CD4-positive, alpha-beta T cell treated with Interleukin-15 for 1 hour (primary cell): ENCODE measurements at places on chromosomes 6 and 20.

- no peak for DNase-seq
Measured at GRCh38 chr6:99739526-99739925, 132.9 kb downstream of the PRDM13 start.

- no peak for DNase-seq
Measured at GRCh38 chr6:514396-514978, 122.9 kb downstream of the IRF4 start.

DNA sequence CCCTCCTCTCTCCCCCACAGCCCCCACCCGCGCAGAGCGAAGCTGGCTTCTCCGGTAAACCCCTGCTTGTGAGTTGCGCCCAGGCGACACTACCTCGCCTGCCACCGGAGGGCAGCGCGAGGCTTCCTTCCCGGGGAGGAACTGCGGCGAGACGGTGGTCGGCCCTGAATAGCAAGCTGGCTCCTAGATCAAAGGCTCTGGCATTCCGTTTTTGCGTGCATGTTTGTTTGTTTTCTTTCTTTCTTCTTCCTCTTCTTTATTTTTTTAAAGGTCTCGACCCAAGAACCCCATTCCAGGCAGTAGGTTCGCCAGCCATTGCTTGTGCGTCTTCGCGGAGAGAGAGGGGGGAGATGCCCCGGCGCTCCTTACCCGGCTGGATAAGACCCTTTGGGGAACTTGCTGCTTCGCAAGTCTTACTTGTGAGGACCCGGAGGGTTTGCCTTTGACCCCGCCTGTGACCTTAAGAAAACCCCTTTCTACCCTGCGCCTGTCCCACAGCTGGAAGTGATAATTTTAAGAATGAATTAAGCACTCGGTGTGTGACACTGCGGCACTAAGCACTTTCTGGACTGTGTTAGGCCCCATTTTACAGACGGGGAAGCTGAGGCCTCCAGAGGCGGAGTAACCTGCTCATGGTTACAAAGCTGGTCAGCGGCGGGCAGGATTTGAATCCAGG, 92.7 kb upstream of the SIRPA start:
- DNase-seq = peak; percentile 68

- DNase-seq = no peak
Measured at GRCh38 chr20:62159839-62160238, 16.3 kb downstream of the SS18L1 start.

- DNase-seq = no peak
Measured at GRCh38 chr20:56445540-56445939, 22.9 kb upstream of the RTF2 start.

GRCh38 chr6:39055661-39056060, 7.1 kb downstream of the GLP1R start:
- no peak for DNase-seq

DNA sequence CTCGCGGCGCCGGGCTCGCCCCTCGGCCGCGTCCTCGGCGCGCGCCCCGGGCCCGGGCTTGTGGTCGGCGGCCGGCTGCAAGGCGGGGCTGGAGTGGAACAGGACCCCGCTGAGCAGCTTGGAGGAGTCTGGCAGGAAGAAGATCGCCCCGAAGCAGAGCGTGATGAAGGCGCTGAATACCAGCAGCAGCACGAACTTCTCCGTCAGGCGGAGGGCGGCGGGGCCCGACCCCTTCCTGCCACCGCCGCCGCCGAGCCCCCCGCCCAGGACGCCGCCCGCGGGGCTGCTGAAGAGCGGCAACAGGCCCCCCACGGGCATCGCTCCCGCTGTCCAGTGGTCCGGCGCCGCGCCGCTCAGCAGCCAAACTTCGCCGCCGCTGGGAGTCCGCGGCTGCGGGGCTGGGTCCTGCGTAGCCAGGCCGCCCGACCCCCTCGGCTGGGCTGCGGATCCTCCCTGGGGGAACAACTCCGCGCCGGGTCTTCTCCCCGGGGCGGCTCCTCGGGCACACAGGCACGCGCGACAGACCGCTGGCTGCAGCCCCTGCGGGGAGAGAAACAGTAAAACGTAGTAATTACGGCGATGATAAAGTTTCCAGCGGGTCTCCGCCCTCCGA, 707 bp downstream of the MAN1A1 start:
- no peak for DNase-seq

GRCh38 chr6:41561931-41562911, 16.0 kb downstream of the FOXP4 start:
- DNase-seq = no peak

DNA sequence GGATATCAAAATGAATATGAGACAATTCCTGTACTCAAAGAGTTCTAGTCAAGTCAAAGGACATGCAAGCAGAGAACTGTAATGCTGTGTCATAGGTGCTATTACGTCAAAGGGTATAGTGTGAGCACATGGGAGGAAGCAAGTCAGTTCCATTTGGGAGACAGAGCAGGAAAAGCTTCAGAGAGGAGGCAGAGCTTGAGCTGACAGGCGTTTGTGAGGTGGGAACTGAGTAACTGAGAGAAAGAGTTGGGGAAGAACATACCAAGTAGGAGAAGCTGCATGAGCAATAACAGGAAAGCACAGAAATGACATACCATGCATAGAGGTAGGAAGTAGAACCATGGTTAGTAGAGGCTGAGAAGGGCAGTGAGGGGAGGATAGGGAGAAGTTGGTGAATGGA, 15.2 kb upstream of the SSR1 start:
- no peak for DNase-seq

DNA sequence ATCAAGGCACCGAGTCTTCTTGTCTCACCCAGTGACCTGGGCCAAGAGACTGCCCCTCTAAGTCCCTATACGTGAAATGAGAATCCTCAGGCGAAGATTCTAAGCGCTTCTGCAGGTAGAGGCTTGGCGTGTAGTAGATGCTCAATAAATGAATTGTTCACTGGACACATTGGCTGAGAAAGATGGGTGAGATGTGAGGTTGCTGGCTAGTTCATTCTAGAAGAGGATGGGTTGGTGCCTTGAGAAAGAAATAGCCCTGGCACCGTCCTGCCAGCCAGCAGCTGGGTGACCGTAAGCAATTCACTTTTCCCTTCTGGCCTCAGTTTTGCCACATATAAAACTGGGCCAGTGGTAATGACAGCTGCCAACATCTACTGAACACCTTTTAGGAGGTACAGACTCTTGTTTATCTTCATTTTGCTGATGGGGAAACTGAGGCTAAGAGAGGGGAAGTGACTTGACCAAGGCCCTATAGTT, 1.4 kb downstream of the SRC start:
- DNase-seq = no peak

- DNase-seq = no peak
Measured at GRCh38 chr6:136624347-136624746, 74.1 kb upstream of the MAP7 start.

DNA sequence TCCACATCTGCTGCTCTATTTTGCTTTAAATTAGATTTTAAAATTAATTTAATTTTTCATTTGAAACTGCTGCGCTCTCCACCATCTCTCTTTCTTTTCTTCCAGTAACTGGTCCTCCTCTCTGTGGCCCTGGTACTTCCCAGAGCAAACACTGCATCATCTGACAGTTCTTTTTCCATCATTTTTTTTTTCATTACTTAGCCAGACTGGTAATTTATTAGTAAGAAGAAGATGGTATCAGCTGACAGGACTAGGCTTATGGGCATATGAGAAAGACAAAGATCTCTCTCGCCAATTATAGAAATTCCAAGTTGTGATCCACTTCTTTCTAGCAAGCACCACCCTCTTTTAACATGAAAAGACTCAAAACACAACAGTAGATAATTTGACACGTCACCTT, 73.7 kb upstream of the FAM184A start:
- no peak for DNase-seq

DNA sequence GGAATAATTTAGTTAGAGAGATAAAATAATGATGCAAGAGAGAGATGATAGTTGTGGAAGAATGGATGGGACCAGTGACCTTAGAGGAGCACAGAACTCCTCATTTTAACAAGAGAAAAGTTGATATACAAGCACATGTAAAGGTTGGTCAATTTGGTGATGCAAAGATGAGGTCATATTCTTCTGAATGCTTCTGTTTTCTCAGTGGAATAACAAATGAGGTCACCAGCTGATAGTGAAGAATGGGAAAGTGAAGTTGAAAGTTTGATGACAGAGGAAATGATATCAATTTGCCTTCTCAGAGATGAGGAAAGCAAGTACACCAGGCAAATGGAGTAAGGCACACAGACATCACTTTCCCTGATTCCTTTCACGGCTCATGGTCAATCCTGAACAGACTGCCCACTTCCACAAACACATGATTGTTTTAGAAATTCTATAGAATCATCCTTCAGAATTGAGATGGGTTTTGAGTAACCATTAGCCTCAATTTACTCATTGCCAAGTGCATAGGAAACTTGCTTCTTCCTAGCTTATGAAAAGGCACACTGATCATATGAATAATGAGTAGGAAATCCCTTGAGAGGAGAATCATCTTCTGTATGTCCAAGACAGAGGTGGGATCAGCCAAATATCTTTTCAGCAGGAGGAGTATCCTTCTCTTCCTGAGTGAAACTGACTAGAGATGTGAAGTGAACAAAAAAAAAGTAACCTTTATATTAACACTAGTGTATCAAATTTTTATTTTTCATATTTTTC, 82.4 kb upstream of the TCF21 start:
- no peak for DNase-seq

DNA sequence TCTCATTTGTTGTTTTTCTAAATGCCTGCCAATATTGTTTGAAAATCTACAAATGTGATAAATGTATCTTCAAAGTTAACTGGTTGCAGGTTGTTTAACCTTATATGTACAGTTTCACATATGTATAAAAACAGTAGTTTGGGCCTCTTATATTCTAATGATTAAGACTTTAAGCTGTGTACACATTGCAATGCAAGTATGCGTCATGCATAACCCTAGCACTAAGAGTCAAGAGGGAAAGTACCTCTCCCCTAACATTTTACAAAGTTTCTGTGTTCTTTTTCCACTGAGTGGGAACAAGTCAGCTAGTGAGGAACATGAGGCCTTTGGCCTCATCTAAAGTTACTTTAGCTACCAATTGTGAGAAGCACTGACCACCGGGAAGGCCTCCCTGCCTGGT, 25.7 kb upstream of the MICB start:
- no peak for DNase-seq

- no peak for DNase-seq
Measured at GRCh38 chr20:49865559-49865958, 49.8 kb downstream of the SPATA2 start.

DNA sequence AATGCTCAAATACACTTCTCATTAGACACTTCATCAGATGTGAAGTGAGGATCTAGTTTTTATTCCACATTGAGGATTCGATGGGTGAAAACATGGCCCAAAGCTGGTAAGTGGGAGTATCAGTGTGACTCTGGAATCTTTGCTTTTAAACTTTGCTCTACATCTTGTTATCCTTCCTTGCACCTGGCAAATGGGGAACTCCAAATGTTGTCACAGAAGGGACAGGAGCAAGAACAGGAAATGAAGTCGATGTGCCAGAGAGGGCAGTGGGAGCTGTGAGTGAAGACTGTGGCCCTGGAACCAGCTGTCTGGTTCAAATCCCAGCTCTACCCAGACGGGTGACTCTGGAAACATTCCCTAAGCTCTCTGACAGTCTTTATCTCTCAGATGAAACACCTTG, 86.7 kb upstream of the AGPAT4 start:
- DNase-seq = no peak

DNA sequence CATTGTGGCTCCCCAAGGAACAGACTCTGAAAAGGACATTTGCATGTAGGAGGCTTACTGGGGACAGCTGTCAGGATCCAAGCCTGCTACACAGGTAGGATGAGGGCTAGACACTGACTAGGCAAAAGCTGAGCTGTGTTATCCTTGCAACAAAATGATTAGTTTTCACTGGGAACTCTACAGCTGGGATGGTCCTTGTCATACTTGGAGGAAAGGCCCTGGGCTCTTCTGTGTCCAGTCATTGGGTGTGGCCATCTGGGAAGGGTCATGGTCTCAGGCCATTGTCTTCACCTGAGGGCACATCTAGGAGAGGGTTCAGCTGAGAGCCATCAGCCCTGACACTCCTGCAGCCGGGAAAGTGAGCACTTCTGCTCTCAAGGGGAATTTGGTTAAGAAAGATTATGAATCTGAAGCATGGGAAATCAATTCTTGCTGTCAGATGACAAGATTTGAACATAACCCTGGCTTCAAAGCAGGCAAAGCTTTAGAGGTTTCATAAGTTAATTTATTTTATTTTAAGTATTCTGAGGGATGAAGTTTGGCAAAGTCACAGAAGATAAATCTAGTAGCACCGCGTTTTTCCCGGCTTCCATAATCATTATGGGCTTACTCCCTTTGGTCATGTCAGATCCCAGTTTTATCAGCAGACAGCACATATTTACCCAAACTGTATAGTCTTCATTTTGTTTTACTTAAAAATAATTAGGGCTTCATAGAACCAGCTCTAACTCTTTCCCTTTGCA, 78.4 kb upstream of the SLC22A23 start:
- no peak for DNase-seq

DNA sequence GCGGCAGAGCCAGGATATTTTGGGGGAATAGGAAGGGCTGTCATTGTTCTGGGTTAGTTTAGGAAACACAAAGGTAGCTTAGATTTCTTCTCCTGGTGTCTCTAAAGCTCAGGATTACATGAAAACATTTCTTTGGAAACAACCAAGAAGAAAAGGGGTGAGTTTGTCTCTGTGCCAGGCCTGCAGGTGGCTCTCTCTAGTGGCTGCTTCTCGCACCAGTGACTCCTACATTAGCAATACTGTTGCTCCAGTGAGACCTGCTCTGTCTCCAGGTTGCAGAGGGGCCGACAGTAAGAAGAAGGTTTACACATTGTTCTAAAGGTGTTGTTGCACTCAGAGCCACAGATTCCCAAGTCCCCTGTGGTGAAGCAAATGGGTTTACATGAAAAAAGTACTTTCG, 104.6 kb upstream of the GLP1R start:
- no peak for DNase-seq

DNA sequence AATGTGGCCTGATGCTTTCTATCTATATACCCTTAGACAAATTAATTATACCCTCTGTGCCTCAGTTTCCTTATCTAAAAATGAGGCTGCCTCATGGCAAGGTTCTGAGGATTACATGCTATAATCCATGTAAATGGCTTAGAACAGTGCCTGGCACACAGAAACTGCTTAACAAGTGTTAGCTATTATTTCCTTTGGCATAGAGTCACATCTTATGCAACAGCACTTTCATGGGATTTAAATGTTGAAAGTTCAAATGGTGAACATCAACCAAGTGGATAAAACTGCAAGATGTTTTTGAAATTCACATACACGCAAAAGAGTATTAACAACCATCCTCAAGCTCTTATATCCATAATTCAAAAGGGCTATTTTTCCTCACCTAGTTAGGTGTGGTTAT, 202.8 kb upstream of the JAG1 start:
- DNase-seq = no peak

DNA sequence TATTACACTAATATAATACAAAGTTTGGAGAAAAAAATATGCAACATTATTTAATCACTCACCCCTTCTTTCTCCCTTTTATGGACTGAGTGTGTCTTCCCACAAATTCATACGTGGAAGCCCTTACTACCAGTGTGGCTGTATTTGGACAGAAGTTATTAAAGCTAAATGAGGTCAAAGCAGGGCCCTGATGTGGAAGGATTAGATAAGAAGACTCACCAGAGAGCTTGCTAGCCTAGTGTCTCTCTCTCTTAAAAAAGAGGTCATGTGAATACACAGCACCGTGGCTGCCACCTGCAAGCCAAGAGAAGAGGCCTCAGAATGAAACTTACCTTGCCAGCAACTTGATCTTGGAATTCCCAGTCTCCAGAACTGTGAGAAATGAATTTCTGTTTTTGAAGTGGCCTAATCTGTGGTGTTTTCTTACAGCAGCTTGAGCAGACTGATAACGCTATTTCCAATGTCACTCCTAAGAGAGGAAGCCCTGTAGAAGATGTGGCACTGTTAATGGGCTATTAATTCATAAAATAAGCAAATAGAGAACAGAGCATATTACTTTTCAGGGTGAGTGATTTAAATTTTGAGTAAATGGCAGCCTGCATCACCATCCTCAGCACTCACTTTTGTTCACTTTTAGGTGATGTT, 233.4 kb downstream of the TBC1D7 start:
- no peak for DNase-seq
